ENCODE measurements at places on chromosomes 3 and 15.

- DNase-seq, result no peak
These were observed 1014.2 kb downstream of the TUSC7 start for GRCh38 chr3:117723825-117724224.

DNA sequence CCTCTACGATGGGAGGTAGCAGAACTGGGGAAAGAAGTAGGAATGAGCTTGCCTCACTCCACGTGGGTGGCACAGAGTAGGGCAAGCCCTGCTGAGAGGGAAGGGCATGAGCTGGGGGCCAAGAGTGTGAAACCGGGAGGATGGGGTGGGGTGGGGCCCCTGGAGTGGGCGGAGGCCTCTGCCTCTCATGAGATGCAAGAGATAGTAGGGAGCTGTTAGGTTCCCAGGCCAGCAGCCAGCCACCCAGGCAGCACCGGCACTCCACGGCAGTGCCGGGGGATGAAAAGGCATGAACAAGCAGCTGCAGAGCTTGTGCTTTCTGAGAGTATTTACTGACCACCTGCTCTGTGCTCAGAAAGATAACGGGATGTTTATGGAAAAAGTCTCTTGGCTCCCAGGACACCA, 24.4 kb upstream of the PLA2G4E start:
- DNase-seq, result no peak

GRCh38 chr15:94740469-94740868, 509.1 kb downstream of the MCTP2 start:
- DNase-seq, result no peak

DNA sequence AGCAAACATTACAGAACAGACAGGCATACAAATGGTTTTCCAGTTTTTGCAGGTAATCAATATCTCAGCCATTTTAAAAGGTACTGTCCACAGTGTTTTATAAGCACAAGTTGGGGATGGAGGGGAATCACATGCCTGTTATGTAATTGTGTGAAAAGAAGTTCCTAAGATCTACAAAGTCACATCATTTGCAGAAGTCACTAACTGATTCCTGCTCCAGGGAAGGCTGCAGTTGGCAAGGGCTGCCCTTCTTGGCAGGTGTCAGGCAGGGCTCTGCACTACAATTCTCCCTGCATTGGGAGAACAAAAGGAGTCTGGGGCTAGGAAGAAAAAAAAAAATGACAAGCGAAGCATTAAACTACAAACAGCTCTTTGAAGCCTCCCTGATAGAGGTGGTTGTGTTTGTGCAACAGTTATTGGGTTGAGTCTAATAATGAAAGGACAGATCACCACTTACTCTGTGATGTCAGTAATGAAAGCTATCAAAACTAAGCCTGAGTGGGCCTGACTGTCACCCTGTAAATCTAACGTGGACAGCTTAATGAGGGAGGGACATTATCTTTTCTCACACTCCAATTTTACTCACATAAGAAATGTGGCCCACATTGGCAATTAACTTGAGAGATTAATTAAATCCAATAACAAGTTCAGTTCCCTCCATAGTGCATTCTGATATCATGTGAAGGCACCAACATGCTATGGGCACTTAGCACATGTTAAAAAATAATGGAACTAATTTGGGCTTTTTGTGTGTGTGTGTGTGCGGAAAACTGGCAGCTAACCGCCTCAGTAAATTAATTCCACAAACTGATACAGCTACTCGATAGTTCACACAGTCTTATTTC, 242.9 kb downstream of the FHIT start:
- no peak for DNase-seq

DNA sequence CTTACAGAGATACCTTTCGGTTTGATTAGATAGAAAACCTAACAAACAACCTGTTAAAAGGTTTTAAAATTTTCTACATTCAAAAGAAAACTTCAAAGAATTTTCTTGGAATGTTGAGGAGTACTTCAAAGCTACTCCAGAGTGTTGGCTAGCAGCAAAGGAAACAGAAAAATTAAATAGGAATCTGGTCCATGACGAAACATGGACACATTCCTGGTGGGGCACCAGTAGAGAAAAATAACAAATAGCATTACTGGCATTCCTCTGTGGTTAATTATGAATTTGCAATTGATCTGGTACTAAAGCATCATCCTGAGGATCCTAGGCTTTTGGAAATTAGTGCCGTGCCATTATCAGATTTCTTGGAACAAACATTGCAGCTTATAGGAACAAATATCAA, 59.5 kb upstream of the DPPA4 start:
- no peak for DNase-seq

DNA sequence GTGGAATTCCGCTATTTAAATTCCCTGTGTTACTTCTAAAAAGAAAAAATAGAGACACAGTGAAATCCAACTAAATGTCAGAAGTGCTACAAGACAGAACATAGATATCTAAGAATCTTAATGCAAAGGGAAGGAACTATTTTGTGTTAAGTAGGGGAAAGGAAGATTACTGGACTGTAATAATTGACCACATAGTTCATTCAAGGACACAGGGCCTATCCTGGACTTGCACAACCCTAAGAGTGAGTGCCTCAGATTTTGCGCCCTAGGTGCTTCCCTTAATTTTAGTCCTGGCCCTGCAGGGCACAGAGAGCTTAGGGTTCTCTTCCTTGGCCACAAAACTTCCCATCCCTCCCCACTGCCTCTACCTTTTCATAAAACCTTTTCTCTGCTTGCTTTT, 3.5 kb upstream of the IL20RB start:
- no peak for DNase-seq

Measured in activated naive CD4-positive, alpha-beta T cell treated with anti-CD3 and anti-CD28 coated beads for 36 hours (primary cell).